T47D (cell line): ENCODE measurements at places on chromosomes 7 and 10.

GRCh38 chr7:82760074-82760473 lies 316.5 kb upstream of the CACNA2D1 start:
- DNase-seq: no peak

DNA sequence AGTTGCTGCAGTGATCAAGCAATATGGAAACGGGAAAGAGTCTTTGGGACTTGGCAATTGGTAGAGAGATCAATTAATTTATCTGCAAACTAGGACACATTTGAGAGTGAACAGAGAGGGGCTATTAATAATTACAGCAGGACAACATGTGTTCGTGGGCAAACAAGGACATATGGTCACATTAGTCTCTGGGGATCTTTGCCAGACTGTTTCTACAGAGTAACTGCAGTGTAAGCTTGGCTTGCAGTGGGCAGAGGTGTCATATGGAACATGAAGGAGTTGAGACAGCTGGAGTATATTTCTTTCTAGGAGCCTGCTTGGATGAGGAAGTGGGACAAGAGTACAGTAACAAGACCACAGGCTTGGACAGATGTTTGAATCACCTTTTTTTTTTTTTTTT lies 232.1 kb upstream of the LYZL1 start:
- no peak for DNase-seq

- no peak for DNase-seq
Observed at GRCh38 chr7:100882785-100883526, 6.6 kb downstream of the UFSP1 start.

- no peak for DNase-seq
Observed at GRCh38 chr7:55574051-55574717, 1.9 kb upstream of the VOPP1 start.

GRCh38 chr10:60446851-60447250 lies 57.2 kb upstream of the ANK3 start:
- DNase-seq: peak; percentile 45

GRCh38 chr10:6995831-6996230 lies 415.0 kb downstream of the SFMBT2 start:
- no peak for DNase-seq

DNA sequence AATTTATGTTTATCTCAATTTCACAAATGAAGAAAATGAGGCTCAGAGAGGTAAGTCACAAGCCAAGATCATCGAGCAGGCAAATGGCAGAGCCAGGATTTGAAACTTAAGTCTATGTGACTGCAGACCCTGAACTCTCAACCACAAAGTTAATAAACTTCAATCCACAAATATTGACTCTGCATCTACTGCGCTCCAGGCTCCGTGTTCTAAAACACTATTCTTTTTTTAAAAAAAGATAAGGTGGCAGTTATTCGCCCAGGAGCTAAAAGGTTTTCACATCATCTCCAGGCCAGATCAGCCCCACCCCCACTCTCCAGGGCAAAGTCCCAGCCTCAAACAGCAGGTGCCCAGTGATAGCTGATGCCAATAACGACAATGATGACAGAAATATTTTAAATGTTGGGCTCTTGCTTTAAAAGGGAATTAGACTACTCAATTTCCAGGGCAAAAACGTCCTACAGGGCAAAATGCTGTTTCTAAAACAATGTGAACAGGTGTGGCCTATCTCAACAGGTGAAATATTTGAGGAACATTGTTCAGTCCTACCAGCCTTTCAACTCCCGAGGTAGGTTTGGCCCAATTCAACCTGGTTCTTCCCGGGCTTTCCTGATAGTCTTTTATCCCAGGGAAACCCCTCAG lies 85.2 kb downstream of the SORBS1 start:
- DNase-seq: no peak

DNA sequence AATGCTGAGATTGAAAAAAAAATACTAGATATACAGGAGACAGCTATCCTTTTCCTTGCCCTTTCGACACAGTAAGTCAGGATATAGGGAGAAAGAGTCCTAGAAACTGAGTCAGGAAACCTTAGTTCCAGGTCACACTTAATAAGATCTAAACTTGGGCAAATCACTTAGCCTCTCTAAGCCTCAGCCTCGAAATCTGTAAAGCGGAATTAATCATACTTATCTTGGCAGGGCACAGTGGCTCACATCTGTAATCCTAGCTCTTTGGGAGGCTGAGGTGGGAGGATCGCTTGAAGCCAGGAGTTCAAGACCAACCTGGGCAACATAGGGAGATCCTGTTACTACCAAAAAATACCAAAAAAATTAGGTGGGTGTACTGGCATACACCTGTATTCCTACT lies 4.6 kb downstream of the GARIN1A start:
- no peak for DNase-seq

- no peak for DNase-seq
Observed at GRCh38 chr7:30634193-30634626, 39.5 kb downstream of the GARS1 start.

DNA sequence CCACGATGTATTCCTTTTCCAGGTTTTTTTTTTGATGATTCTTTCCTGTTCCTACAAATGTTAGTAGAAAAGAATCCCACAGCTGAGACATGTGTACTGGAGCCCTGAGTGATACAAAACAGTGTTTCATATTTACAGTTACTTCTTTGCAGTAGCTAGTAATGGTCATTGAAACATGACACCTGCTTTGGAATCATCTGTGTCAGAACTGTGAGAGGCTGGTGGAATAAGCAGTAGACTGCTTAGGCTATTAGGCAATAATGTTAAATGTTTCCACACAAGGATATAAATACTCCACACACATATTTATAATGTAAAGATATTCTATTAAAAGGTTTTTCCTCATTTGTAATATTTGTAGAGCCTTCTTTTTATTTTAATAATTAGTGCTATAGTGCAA lies 394.0 kb downstream of the THSD7A start:
- DNase-seq: no peak

DNA sequence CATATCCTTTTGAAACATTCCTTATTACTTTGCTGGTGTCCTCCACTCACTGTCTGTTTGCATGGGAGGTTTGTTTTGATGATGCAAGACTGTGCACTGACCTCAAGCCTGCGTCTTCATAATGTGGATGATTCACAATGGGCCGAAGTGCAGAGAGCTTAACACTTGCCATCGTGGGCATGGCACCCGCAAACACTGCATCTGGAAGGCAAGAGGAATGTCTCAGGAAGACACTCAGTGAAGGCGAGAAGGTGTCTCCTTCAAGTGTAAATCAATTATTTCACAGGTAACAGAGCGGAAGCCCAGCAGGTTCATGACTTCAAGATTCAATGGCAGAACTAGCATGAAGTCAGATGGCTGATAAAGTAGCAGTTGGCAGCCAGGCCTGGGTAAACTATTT lies 98.1 kb downstream of the DPY19L1 start:
- DNase-seq: no peak

DNA sequence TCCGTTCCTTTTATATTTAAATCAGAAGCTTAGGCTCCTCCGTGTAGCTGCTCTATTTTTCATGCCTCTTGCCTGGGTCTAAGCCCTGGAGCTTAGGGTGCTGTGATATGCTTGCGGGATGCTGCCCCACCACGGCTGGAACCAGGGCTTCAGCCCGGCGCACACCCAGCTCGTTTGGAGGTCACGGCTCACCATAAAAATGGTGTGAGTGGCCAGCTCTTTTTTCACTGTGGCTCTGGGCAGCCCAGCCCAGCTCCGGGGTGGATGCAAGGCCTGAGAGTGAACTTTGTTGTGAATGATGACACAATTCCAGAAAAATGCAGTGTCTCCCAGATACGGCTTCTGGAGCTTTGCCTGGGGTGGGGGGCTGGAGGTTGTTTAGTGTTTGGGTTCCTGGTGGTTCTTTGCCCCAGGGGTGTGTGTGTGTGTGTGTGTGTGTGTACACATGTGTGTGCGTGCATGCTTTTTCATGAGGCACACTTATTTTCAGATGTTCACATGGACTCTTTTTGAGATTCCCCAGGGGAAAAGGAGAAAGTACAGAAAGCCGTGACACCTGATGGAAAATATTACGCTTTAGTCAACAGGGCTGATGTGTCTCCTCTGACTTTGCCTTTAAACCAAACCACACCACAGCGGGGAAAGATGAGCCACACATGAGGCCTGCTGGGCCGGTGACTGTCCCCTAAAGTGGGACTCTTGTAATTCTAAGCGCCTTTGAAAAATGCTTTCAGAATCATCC lies 46.2 kb downstream of the GRK5 start:
- peak; percentile 10 for DNase-seq

DNA sequence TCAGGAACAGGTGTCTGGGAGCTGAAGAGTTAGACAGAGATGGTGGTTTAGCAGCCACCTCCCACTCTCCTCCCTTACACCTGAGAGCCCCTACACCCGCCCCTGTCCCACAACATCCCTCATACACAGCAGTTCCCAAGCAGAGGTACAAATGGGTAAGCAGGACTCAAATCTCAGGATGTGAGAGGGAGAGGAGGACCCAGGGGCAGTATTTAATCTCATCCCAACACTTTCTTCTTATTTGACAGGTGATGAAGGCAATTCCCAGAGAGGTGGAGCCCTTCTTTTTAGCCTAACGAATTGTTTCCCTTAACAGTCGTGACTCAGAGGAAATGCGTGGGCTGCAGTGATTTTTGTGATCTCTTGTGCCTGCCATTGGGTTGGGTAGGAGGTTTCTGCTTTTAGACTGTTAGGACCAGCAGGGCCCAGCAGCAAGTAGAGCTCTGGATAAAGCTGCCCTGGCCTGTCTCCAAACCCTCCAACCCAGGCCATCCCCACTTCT lies 191.3 kb downstream of the HECW1 start:
- no peak for DNase-seq

DNA sequence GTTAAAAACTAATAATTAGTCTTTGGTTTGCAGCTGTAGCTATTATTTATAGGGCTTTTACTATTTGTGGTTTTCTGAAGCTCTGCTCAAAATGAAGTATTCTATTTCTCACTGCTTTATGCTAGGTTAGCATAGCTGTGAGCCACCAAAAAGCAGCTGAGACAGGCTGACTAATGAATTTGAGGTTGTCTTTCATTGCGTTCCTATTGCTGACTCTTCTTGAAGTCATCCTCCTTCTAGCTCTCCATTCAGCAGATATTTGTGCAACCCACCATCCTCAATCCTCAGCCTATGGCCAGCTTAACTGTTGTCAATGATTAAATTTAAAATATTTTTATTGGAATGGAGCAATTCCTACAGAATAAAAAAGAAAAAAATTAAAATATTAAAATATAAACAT lies 2.1 kb upstream of the RALA start:
- DNase-seq: no peak
